ENCODE measurements at places on chromosomes 4 and X. TPM values are rescaled to one million over a fixed set of nuclear protein-coding genes. Genes with fewer than 3 reads are reported as not detected.

DNA sequence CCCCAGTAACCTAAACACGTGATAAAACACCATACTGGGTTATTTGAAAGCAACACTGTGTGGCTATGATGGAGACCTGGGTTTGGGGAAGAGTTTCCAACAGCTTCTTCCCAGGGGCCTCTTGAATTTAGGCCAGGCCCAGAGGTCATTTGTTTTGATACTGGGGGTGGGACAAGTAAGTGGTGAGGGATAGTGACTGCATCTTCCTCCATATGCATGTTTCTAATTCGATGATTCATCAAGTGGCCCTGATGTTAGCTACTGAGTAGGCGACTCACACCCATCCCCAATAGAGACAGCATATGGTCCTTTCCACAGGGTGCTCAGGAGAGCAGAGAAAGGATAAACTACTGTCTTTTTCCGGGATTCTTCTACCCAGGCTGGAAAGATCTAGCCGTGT lies 2.7 kb downstream of the NDP start:
- DNase-seq, result no peak

- DNase-seq, result no peak
Observed at GRCh38 chr4:87806520-87806919, 7.2 kb downstream of the IBSP start.

DNA sequence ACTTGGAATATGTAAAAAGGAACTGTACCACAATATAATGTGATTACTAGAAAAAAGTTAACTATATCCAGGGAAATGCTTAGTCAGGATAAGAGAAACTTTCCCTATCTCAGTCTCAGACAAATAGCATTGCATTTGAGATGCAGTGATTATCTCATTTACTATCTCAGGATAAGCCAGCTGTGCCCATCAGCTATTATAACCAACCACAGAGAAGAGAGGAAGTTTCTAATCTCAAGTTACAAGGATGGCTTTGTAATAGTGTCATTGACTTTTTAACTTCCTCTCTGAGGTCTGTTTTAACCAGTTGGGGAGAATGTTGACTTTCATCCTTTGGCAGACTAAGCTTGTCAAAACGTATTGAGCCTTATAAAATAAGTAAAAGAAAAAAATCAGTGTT lies 56.5 kb downstream of the SNX25 start:
- no peak for DNase-seq

DNA sequence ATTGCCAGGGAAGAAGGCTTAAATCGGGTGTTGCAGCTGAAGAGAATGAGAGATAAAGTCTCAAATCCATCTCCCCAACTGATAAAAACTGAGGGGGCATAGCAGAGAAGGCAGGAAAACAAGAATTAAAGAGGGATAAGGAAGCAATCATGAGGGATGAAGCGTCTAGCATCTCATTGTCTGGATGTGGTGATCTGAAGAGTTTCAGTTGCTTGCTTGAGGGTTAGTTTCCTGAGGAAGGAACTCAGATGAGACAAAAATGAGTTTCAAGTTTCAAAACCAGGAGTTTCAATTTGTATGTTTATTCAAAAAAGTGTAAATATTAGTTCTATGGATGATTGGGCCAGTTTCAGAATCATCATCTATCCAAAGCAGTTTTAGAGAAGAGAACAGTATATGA lies 496.9 kb downstream of the RAB28 start:
- DNase-seq, result no peak

DNA sequence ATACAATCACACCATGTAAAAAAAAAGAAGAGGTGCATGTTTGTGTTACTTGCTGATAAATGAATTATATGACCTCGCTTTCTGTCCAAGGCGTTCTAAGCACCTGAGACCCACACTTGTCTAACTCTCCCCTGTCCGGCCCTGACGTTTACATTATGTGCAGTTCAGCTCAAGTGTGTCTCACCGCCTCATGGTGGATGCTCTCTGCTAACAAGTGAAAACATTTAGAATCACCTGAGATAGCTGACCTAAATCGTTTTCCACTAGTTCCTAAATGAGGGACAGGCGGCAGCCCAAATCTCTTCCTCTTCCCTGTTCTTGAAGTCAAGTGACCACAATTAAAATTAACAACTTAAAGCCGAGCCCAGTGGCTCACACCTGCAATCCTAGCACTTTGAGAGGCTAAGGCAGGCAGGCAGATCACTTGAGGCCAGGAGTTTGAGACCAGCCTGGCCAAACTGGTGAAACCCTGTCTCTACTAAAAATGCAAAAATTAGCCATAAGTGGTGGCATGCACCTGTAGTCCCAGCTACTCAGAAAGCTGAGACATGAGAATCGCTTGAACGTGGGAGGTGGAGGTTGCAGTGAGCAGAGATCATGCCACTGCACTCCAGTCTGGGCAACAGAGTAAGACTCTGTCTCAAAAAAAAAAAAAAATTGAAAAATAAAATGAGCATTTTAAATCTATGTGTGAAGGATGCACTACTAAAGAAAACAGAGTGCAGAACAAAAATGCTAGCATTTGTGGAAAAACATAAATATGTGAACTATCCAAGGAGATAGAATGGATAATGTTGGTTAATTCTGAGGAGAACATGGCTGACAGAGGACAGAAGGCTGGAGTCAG lies 3.9 kb upstream of the TIFA start:
- no peak for DNase-seq

DNA sequence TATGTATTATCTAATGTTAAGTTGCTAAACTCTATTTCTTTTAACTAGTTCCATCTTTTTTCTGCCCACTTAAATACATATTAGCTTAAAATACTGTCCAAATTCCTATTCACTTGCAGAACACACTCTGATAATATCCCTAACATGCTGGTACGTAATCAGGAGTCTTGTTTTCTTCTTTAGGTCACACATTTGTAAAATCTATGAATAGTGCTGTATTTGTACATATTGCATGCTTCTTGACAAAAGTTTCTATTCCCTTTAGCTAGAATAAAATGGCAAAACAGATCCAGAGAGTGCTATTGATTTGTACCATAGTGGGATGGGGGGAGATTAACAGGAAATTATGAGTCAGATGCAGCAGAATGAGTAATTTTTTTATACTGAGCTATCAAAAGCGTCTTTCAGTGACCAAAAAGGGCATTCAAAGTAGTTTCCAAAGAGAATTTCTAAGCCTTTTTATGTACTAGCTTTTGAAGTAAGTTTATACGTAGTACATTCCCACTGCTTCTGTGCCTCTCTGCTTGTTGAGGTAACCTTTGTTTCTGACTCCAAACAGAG lies 126.5 kb downstream of the PTPN13 start:
- DNase-seq, result no peak

DNA sequence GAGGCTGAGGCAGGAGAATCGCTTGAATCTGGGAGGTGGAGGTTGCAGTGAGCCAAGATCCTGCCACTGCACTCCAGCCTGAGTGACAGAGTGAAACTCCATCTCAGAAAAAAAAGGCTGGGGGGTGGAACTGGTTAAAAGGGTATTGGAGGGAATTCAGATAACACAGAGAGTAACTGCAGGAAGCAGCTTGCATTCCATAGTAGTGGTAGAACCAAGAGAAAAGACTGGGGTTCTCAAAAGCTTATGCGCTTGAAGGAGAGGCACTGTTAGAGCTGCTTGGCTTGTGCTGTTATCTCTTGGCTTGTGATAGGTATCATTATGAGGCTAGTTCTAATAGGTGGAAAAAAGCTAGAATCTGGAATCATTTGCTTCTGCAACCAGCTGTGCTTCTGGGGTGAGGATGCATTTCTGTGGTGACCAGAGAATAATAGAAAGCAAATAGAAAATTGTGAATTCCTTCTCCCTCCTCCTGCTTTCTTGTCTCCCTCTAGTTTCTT lies 91.2 kb upstream of the ELOVL6 start:
- DNase-seq, result no peak

GRCh38 chrX:153378607-153379006 lies 22.5 kb downstream of the PNMA6E start:
- no peak for DNase-seq

DNA sequence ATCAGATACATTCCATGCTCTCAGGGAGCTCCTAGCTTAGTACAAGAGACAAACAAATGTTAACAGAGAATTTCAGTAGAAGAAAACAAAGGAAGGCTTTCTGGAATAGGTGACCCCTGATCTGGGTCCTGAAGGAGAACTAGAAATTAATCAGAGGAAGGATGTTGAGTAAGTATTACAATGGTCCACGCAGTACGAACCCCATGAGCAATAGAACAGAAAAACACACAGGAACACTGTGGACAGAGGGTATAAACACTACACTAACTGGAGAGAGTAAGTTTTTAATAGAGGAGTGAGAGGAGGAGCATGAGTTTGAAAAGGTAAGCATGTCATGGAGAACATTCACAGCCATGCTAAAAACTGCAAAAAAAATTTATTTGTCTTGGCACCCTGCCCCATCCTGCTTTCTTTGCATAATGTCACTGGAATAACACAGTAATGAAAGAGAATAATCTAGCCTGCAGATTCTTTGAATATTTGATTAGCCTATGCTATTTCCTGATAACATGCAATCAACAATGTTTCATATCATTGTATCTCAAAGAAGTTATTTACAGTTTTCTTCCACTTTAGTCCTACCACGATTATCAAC lies 140.3 kb upstream of the ZXDB start:
- DNase-seq, result no peak

- DNase-seq, result no peak
Observed at GRCh38 chrX:115260330-115260729, 26.4 kb upstream of the LRCH2 start.

DNA sequence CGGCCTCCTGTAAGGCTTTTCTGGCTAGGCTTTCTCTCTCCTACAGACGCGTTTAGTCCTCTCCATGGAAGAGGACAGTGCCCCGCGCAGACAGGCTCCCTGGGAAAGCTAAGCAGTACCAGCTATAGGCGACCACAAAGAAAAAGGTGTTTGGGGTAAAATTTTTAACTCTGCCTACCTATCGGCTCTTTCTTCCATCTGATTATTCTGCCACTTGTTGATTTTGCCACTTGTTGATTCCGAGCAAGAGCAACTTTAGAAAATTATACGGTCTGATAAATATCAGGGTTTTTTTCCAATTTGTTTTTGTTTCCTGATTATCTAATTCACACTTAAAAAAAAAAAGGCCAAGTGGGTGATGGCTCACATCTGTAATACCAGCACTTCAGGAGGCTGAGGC lies 1600.5 kb upstream of the TENM3 start:
- DNase-seq, result no peak

GRCh38 chr4:40850496-40850895 lies 100.7 kb downstream of the NSUN7 start:
- no peak for DNase-seq

DNA sequence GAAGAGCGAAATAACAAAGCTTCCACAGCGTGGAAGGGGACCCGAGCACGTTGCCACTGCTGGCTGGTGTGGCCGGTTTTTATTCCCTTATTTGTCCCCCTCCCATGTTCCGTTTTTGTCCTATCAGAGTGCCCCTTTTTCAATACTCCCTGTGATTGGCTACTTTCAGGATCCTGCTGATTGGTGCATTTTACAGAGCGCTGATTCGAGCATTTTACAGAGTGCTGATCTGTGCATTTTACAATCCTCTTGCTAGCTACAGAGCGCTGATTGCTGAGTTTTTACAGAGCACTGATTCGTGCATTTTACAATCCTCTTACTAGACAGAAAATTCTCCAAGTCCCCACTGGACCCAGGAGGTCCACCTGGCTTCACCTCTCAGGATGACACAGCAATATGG lies 250.9 kb upstream of the EPHA5 start:
- no peak for DNase-seq

- DNase-seq, result no peak
Observed at GRCh38 chr4:128776794-128777216, 32.7 kb upstream of the JADE1 start.

DNA sequence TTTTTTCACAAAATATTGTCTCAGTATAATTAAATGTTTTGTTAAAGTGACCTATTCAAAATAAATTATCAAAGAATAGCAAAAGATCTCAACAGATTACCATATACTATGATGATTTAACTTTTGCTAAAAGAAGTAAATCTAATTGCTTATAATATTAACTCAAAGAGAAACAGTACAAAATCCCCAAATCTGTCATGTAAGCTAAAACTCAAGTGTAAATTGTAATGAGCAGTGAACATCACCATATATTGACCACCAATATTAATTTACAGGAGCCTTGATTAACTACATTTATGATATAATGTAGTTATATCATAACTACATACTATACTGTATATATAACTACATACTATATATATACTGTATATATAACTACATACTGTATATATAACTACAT lies 174.4 kb downstream of the SLC39A8 start:
- no peak for DNase-seq

DNA sequence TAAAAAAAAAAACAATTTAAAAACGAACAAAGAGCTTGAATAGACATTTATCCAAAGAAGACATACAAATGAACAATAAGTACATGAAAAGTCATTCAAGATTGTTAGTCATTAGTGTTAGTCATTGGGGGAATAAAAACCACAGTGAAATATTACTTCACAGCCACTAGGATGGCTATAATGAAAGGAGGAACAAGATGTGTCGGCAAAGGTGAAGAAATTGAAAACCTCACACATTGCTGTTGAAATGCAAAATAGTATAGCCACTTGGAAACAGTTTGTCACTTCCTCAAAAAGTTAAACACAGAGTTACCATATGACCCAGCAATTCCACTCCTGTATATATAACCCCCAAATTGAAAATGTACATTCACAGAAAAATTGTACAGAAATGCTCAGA lies 45.2 kb upstream of the SLC39A8 start:
- DNase-seq, result peak; percentile 3

DNA sequence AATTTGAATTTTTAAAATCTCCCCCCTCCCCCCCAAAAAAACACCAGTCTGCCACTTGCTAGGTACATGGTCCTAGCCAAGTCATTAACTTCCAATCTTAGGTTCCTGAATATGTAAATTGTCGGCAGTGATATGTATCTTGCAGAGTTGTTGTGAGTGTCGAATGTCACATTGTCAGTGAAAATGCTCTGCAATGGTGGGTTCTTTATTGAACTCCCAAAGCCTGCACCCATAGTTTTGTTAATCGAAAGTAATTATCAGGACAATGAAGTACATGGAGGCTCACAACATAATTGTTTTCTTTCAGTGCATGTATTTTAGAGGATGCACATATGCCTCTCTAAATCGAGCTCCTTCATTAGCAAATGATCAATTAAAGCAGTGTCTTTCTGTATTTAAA lies 185.6 kb upstream of the S100G start:
- no peak for DNase-seq

DNA sequence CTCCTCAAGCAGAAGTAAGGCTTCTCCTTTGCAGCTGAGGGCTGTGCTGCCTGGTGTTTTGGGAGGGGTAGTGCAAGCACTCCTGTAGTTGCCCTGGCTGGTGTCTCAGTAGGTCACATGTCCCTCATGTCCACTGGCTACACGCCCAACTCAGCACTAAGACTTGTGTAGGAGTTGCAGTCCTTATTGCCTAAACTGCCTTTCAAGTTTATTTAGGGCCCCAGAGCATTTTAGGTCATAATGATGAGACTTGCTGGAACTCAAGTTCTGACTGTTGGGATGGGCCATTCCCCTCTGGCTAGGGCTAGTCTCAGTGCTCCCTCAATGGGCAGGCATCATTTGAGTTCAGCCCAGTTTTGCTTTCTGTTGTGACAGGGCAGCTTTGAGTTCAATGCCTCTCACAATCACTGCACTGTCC lies 44.1 kb downstream of the PPM1K start:
- no peak for DNase-seq

PNMA6F gene
- polyA plus RNA-seq, result not detected

RS1 gene
- polyA plus RNA-seq, result not detected

DNAAF6 gene
- not detected for polyA plus RNA-seq

NSUN7 gene
- not detected for polyA plus RNA-seq

MMRN1 gene
- polyA plus RNA-seq, result not detected

UCP1 gene
- polyA plus RNA-seq, result not detected

PCYT1B gene
- 0.10 TPM for polyA plus RNA-seq

TRIM75 gene
- not detected for polyA plus RNA-seq
